ENCODE measurements at places on chromosomes 13 and 19. TPM values are rescaled to one million over a fixed set of nuclear protein-coding genes. Genes with fewer than 3 reads are reported as not detected.

The ACER1 gene
- not detected for total RNA-seq

The ICAM4 gene
- total RNA-seq: not detected

The LILRA2 gene
- 1.3 TPM for total RNA-seq

The TGFBR3L gene
- total RNA-seq: 8.3 TPM

The ANKRD24 gene
- 0.36 TPM for total RNA-seq

The CACNA1A gene
- total RNA-seq: 0.49 TPM

The CALR3 gene
- total RNA-seq: 0.32 TPM

The ZMYM2 gene
- total RNA-seq: 29.8 TPM

The TTC9B gene
- total RNA-seq: not detected

The LGALS14 gene
- not detected for total RNA-seq

The ADPRHL1 gene
- 776 TPM for total RNA-seq

The LACC1 gene
- 1.2 TPM for total RNA-seq

The CNMD gene
- total RNA-seq: not detected

The ZNF626 gene
- total RNA-seq: 12.7 TPM

The SPIB gene
- 0.11 TPM for total RNA-seq

The MAMSTR gene
- 50.9 TPM for total RNA-seq

The CASP14 gene
- total RNA-seq: not detected

The IL17D gene
- 36.2 TPM for total RNA-seq

The CCDC61 gene
- total RNA-seq: 4.9 TPM

The NBEA gene
- total RNA-seq: 1.2 TPM

The ZNF723 gene
- not detected for total RNA-seq

The RPL18 gene
- 637 TPM for total RNA-seq

The VSTM1 gene
- total RNA-seq: not detected

The MRPS31 gene
- total RNA-seq: 26.8 TPM

The PSG6 gene
- total RNA-seq: not detected

The C13orf42 gene
- total RNA-seq: not detected

The ZNF480 gene
- total RNA-seq: 6.2 TPM

The CCDC70 gene
- total RNA-seq: not detected

The ZNF627 gene
- total RNA-seq: 4.2 TPM

The BST2 gene
- total RNA-seq: 47.7 TPM

The CADM4 gene
- 4.4 TPM for total RNA-seq

The A1BG gene
- 5.0 TPM for total RNA-seq

The TMEM86B gene
- total RNA-seq: 2.4 TPM

The MEDAG gene
- 4.6 TPM for total RNA-seq

Measured in psoas muscle (tissue), 8 donors.